ENCODE measurements at places on chromosomes 6 and 20.

DNA sequence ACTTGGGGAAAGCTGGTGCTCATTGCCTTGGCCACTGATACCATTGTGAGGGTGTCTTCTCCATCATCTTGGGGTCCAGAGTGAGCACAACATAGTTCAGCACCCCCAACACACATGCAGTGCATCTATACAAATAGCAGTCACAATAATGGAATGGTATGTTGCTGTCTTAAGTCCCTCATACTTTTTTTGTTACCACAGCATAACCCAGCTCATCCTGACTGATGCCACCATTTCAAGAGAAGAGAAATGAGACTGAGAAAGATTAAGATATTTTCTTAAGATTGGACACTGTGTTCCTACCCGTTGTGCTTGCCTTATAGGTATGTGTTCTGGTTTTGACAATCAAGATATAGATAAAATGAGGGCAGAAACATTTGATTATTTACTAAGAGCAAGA lies 15.6 kb downstream of the CST4 start:
- no peak for DNase-seq

DNA sequence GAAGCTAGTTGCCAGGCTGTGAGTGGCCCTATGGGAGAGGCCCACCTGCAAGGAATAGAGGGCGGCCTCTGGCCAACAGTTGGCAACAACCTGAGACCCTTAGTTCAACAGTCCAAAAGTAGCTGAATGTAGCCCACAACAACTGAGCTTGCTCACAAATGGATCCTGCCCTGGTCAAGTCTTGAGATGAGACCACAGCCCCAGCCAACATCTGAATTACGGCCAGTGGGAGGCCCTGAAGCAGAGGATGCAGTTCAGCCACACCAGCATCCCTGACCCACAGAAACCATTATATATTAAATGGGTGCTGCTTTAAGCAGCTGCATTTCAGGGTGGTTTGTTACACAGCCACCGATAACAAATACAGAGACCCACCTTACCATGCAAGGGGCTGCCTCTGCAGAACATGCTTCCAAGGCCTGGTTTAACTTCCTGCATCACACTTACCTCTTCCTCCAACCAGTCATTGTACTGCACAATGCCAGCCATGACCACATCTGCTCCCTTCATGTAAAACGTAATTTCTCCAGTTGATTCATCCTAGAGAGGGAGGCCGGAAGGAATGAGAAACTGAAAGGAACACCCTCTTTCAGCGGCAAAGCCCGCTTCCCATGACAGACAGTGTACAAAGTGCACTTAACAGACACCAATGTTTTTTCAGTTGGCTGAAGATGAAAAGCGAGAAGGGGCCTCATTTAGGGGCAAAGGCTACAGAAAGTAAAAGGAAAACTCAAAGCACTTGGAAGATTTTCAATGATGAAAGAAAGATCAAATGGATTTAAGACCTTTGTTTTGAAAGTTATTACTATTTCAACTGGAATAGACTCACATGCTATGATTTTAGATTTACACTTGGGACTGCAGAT lies 86.2 kb upstream of the NFATC2 start:
- no peak for DNase-seq

- no peak for DNase-seq
Measured at GRCh38 chr20:43959920-43960227, 45.2 kb downstream of the TOX2 start.

DNA sequence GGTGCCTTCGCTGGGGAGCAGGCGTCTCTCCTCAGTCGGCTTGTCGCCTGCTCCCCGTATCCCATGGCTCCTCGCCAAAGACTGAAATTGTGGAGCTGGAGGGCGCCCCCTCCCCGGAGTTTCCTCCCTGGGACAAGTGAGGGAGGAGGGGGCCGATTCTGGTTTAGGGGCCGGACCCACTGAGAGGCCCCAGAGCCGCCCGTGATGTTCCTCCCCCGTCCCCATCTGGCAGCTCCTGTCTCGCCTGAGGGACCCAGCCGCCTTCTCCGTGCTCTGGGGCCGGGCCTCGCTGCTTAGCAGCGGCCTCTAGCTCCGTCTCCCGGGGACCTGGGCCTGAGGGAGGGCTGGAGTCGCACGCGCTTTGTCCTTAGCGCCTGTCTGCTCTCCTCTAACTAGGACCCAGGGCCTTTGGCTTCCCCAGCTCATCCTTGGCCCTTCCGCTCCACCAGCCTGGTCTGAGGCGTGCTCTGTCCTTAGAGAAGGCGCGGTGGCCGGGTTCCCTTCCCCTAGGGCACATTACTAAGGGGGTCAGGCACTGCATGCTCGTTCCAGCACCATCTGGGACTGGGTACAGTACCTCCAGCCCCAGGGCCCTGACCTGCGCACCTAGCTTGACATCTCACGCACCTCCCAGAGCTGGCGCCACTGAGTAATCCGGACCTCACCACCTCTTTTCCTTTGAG lies 29.7 kb downstream of the SLC12A5 start:
- no peak for DNase-seq

GRCh38 chr6:87793315-87793714 lies 91.3 kb upstream of the AKIRIN2 start:
- DNase-seq, result no peak

GRCh38 chr20:34055290-34055689 lies 56.8 kb downstream of the EIF2S2 start:
- no peak for DNase-seq

- no peak for DNase-seq
Measured at GRCh38 chr6:108442770-108443520, 117.8 kb upstream of the FOXO3 start.

DNA sequence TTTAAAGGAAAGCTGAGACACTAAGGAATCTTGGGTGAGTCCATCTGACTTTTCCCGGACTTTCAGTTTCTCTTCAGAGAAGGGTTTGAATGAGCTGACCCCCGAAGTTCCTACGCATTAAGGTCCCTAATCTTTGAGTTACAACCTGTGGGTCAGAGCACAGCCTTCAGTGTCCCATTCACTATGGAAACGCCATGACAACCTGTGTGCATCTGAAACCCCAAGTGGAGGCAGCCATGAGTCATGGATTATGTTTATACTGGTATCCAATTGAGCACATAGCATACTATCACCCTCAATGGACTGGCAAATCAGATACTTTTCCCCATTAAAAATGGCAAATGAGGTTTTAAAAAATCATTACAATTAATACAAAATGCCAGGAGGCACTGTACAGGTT lies 11.4 kb downstream of the MYLK4 start:
- no peak for DNase-seq

GRCh38 chr6:72864799-72865198 lies 242.9 kb downstream of the KCNQ5 start:
- no peak for DNase-seq

DNA sequence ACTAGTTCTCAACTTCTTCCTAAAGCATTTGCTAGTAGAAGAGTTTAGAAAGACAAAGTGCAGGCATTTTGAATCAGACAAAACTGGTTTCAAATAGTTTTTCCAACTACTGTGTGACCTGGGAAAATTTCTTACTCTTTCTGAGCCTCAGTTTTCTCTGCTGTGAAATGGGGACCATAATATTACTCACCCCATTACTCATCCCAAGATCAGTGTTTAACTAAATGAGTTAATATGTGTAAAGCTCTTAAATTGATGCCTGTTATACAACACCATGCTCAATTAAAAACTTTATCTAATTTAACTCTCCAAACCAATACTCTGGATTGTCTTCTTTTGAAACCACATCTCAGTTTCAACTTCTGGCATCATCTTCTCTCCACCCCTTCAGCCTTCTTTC lies 87.4 kb downstream of the DNAH8 start:
- DNase-seq, result no peak

- DNase-seq, result no peak
Measured at GRCh38 chr6:129608886-129609537, 101.0 kb downstream of the ARHGAP18 start.

- no peak for DNase-seq
Measured at GRCh38 chr6:106126482-106126881, 40.3 kb downstream of the PRDM1 start.

- peak; percentile 41 for DNase-seq
Measured at GRCh38 chr20:36573798-36574365, 485 bp downstream of the TGIF2 start.

DNA sequence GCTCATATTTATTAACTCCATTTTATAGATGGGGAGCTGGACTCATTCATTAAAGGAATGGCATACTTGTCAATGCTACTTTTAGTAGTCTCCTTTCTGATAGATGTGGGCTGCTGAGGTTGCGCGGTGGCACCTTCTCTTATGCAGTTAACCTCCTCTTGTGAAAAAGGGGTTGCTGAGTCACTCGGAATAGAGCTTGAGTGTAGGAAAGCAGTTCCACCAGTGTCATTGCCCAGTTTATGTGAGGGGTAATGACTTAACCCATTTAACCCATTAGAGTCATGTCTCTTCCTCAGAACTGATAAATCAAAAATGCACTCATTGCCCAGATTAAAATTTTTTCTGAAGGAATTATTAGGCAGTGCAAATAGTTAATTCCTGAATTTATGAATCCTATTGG lies 6.3 kb downstream of the MAPK14 start:
- DNase-seq, result peak; percentile 33

DNA sequence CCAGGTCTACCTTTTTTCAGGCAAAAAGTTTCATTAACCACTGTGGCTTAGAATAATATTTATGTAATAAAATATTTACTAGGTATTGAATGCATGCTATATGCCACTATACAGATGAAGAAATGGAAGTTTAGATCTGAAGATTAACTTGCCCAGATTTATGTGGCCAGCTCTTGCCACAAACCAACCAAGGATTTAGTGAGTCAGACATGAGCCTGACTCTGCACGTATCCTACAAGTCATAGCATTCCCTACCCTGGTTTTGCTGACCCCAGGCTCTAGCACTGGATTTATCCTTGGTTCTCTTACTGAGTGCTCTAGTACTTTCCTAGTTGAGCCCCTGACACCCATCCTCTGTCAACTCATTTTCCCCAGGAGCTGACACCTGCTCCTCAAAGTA lies 75.4 kb downstream of the ANKEF1 start:
- DNase-seq, result no peak

- DNase-seq, result no peak
Measured at GRCh38 chr20:4261333-4262284, 246.3 kb upstream of the RNF24 start.

DNA sequence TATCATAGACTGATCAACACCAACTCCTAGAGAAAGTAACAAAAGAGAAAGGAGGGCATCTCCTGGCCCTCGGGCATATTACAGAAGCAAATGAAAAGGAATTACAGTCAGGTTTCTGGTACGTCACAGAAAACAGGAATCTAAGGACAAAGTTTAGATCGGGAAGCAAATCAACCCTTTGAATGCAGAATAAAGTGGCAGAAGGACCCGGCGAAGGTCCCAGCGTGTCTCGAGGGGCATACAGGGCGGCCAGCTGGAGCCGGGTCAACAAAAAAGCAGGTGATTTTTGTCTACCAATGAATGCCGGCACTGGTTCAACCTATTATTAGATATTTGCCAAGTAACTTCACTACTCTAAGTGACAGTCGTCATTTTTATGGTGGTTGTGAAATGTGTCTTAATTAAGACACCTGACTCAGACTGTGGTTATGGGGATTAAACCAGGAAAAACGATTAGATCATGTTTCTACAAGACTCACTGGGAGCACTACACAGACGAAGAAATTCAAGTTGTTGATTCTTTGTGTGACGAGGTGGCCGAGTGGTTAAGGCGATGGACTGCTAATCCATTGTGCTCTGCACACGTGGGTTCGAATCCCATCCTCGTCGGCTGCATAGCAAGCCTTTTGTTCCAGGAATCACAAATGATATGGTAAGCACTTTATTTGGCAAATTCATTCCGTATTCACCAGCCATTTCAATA lies 12.4 kb upstream of the ZSCAN9 start:
- peak; percentile 41 for DNase-seq

GRCh38 chr6:94902974-94903628 lies 674.2 kb upstream of the MANEA start:
- no peak for DNase-seq

DNA sequence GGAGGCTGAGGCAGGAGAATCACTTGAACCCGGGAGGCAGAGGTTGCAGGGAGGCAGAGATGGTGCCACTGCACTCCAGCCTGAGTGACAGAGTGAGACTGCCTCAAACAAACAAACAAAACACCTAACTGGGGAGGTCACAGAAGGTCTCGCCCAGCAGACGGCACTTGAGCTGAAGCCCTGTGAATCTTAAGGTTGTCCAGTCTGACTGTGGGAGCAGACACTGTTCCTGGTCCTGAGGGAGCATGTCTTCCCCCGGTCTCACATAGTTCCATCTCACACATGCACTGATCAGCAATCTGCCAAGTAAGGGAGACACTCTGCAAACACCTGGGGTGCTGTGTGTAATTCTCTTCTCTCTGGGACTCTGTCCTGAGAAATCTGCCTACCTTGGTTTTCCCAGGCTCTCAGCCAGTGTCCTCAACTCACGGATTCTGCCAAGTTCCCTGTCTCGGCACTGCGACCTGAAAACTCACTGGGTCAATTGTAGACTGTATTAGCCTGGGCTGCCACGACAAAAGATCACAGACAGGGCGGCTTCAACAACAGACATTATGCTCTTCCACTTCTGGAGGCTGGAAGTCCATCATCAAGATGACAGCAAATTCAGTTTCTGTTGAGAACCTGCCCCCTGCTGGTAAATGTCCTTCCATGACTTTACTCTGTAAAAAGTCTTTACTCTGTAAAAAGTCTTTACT lies 94.3 kb downstream of the JPH2 start:
- peak; percentile 12 for DNase-seq

DNA sequence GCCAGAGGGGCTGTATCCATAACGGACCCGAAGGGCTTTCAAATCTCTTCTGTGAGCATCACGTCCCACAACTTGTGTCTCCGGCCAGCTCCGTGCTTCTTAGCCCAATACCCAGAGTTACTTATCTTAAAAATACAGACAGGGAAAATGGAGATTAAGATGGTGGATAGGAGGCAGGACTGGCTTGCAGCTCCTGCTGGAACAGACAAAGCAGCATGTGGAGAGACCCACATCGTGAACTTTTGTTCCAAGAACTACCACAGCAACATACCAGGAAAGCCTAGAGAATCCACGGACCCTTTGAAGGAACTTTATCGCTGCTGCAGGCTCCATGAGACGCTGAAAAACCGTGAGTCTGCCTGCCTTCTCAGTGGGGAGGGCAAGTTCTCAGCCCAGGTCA lies 113.7 kb downstream of the RNASET2 start:
- DNase-seq, result no peak

GRCh38 chr20:37503256-37503927 lies 17.7 kb upstream of the NNAT start:
- no peak for DNase-seq

GRCh38 chr6:90375681-90376439 lies 79.2 kb upstream of the BACH2 start:
- no peak for DNase-seq

- DNase-seq, result no peak
Measured at GRCh38 chr6:163963205-163964120, 548.9 kb downstream of the QKI start.
